Stimulated activated CD8-positive, alpha-beta memory T cell treated with anti-CD3 and anti-CD28 coated beads, Interleukin-15, amount 100 ng/mL, for 4 hours (primary cell): ENCODE measurements at places on chromosomes 4 and X.

DNA sequence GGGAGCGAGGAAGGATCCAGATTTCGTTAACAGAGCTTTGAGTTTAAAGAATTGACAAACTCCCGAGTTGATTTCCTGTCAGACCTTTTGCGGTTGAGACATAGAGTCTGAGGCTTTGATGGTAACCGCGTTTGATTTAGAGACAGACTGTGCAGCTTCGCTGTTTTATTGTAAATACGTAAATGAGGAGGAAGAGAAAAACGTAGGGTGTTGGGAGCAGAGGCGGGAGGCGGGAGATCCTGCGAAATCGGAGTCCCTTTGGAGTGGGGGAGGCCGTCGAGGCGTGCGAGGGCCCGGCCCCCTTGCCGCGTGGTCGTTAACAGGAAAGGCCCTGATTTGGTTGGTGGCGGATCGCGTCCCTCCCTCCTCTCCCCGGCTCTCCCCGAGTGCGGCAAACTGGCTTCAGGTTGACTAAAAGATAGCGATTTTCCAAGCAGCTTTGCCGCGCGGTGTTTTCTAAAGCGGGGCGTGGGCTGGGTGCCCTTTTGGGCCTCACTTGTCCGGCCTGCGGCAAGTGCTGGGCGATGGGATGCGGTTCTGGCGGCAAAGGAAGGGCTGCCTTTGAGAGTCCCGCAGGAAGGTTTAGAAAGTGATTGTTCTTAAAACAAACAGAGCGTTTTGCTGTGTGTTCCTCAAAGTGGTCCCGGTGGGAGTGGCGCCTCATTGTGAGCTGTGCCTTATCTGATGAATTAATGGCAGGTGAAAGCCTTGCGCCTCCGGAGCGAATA is 857 bp downstream of the SCML1 start:
- DNase-seq: peak; percentile 2

- no peak for DNase-seq
Measured at GRCh38 chr4:140243278-140243753, 89.3 kb upstream of the MAML3 start.

- no peak for DNase-seq
Measured at GRCh38 chrX:25067271-25068172, 51.8 kb upstream of the ARX start.

DNA sequence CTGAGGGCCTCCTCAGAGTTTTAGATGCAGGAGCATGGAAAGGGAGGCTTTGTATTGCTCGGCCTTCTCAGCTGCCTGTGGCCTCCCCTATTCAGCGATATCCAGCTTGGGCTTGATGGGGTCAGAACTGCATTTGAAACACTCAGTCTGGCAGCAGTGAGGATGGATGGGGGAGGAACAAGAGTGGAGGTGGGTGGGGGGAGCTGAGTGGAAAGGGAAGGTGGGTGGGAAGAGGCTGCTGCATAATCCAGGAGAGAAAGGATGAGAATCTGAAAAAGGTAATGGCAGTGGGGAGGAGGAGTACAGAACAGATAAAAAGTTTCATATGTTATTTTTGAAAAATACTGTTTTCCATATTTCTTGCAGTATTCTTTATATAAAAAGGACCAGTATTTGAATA is 202.7 kb downstream of the SLC4A4 start:
- no peak for DNase-seq

DNA sequence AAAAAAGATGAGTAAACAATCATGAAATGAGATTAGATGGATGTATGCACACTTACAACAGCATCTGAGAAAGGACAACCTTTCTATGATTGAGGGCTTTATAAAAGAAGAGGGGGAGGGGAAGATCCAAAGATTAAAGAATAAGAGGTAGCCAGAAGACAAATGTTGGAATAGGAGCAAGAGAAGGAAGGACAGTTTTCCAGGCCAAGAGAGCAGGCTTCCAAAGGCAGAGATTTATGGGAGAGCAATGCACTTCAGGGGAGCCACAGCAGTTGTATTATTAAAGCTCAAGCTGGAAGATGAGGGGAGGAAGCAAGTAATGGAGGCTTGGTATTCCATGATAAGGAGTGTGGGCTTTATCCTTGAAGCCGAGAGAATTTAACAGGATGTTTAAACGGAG is 110.3 kb upstream of the PTPN13 start:
- no peak for DNase-seq

GRCh38 chr4:19531906-19532848 is 719.5 kb upstream of the SLIT2 start:
- DNase-seq: no peak

- DNase-seq: no peak
Measured at GRCh38 chr4:182447767-182448280, 204.6 kb downstream of the TENM3 start.

GRCh38 chr4:168440442-168441264 is 39.6 kb downstream of the DDX60L start:
- DNase-seq: no peak

DNA sequence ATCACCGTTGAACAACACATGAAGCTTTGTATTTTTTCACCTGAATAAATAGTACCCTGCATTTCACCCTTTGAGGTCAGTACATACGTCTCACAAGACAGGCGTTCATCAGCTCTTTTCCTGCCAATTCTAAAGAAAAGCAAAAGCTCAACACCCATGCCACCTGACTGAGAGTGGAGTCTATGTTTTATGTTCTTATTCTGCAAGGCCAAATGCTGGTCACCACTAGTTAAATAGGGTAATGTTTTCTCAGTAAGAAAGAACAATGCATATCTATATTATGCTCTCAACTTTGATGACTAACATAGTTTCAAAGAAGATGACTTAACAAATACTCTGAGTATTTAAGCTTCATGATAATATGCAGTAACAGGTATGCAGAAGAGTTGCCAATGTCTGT is 336.3 kb upstream of the BMP3 start:
- DNase-seq: no peak

DNA sequence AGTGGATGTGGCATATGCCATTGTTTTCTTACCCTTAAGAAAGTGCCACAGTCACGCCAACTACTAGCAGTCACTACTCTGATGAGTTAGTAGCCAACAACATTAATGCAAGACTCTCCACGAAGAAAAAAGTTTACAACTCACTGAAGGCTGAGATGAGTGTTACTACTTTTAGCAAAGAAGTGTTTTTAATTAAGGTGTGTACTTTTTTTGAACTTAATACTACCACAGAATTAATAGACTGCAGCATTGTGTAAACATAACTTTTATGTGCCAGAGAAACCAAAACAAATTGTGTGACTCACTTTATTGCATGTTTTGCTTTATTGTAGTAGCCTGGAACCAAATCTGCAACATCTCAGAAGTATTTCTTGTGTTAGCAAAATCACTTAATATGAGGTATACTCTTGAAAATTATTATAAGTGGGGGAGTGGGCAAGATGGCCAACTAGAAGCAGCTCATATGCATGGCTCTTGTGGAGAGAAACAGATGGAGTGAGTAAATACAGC is 2.2 kb upstream of the UGT2B4 start:
- DNase-seq: no peak

GRCh38 chrX:74104356-74105015 is 199.5 kb upstream of the ZCCHC13 start:
- DNase-seq: no peak

DNA sequence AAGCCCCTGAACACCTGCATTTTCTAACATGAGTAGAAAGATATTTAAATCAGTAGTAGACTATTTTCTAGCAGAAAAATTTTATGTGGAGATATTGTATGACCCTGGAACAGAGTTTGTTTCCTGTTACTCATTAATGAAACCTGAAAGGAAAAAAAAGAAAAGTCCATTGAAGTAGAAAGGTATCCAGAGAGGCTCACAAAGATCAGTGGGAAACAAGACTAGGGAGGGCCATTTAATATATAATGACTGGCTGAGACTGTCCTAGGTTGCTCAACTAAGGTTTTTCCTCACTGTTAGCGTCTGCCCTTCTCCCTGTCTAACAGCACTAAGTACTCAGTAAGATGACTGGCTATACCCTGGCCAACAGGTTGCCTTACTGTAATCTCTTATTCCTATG is 788.6 kb downstream of the GLUD2 start:
- DNase-seq: no peak

GRCh38 chr4:84573385-84574068 is 9.4 kb upstream of the CDS1 start:
- no peak for DNase-seq

DNA sequence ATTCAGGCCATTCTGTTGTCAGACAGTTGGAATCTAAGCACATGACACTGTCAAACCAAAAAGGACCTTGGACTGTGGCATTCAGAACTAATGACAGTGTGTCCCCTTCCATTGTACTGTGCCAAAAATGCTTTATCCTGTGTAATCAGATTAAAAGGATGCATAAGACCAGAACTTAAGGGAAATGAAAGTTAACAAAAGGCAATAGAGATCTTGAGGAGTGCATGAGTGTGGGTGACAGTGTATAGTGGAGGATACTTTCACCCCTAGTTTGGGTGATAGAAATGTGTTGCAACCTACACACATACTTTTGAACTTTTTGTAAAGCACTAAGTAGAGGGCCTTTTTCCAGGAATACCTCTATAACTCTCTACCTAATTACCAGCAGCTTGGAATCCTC is 4.5 kb downstream of the CYSLTR1 start:
- DNase-seq: no peak

DNA sequence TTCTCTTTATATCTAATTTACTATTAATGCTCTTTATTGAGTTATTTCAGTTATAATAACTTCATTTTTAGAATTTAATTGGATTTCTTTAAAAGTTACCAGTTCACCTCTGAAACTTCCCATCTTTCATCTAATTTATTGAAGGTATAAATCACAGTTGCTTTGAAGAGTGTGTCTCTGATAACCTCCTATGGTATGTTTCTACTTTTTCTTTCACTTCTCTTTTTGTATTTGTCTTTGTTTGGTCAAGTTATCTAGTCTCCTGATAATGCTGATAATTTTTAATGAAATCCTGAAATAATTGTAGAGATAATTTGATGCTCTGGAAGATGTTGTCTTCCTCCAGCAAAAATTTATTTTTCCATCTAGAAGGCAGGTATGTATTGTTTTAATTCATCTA is 141.6 kb upstream of the NPY2R start:
- no peak for DNase-seq

- no peak for DNase-seq
Measured at GRCh38 chrX:31540313-31540712, 468.5 kb upstream of the FTHL17 start.

GRCh38 chr4:2411786-2412510 is 6.5 kb downstream of the ZFYVE28 start:
- DNase-seq: no peak

- DNase-seq: no peak
Measured at GRCh38 chr4:152033621-152034020, 272.8 kb upstream of the GATB start.

DNA sequence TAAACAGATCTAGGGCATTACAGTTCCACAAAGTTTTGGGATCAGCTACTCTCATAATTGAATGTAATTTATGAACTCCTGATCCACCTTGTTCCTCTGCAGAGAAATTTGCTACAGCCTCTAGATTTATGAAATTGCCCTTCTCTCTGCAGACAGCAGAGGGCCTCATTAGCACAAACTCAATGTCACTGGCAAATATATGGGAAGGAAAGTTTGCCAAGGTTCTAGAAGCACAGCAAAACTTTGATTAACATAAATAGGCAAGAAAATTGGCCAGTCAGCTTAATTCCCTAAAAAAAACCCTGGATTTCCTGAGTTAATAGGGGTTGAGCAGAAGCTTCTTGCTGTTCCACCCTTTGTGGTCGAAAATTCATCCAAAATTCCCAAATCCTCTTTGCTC is 31.5 kb downstream of the PRPS1 start:
- no peak for DNase-seq

DNA sequence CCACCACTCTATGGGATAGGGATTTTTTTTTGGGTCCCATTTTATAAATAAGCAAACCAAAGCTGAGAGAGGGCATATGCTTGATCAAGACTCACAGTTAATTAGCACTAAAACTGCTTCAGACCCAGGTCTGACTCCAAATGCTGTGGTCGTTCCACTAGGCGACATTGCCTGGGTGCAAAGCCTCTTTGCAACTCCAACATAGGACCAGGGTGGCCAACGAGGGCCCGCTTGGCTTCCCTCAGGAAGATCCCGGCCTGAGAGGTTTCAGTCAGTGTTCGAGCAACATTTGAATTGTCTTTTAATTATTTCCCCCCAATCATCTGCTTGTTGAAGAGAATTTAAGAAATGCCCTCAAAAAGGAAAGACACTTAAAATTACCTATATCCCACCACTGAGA is 11.2 kb downstream of the PJA1 start:
- no peak for DNase-seq

GRCh38 chr4:144267084-144267483 is 126.6 kb upstream of the GYPA start:
- DNase-seq: no peak

GRCh38 chrX:18422886-18423285 is 2.5 kb upstream of the CDKL5 start:
- no peak for DNase-seq

DNA sequence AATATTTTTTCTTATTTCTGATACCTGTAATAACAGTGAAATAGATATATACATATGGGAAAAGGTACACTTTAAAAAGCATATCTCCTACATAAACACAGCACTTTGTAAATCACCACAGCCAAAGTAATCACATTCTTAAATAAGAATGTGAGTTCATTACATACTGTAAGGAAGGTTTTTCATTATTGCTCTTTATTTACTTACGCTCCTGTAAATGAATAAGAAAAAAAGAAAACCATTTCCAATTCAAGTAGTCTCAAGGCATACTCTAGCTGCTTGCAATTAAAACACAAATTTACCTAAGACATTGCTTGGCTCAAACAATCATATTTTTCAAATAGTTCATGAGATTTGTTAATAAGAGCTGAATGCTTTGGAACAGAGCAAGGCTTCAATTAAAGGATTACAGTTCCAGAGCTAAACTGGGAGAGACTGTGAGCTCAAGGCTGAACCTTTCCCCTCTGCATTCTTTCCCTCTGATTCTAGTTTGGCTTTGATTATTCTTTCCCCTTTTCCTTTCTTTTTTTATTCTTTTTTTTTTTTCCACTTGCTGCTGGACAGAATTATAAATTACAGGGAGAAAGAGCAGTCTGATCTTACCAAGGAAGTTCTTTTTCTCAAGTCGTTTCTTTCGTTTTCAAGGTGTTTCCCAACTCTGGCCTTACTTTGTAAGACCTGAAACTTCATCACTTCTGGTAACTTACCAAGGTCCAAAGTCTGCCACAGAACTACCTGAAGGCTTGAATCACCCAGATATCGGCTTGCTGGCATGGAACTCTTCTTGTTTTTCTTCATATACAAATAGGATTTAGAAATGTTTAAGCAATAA is 278.3 kb downstream of the INPP4B start:
- no peak for DNase-seq

DNA sequence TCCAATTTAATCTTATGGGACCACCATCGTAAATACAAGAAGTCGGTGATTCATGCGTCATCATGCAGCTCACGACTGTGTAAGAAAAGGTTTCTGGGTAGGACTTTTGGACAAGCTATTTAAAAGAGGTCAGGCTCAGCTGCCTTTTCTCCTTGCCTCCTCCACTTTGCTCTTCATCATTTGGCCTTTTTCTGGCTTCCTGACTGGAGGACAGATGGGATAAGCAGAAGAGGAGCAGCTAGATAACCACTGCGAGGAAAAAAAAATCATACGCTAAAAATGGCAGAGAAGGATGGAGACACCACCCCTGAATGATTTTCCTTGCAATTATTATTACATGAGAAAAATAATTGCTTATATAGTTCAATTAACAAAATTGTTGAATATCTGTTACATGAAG is 294.3 kb upstream of the FSTL5 start:
- no peak for DNase-seq
